ENCODE measurements at places on chromosomes 3 and 15. TPM values are rescaled to one million over a fixed set of nuclear protein-coding genes. Genes with fewer than 3 reads are reported as not detected.

ZNF620 gene
- 5.4 TPM for total RNA-seq

OR5AC2 gene
- total RNA-seq: not detected

ZNF774 gene
- 8.9 TPM for total RNA-seq

AP3S2 gene
- 52.8 TPM for total RNA-seq

RBM6 gene
- total RNA-seq: 130 TPM

CD96 gene
- total RNA-seq: 45.9 TPM

NUP210 gene
- total RNA-seq: 19.9 TPM

ERC2 gene
- 1.1 TPM for total RNA-seq

RBPMS2 gene
- 16.9 TPM for total RNA-seq

- DNase-seq: no peak
Measured at GRCh38 chr3:50274371-50275104, 4.3 kb upstream of the LSMEM2 start.

GRCh38 chr3:20696388-20697150 is 510.6 kb upstream of the SGO1 start:
- no peak for DNase-seq

DNA sequence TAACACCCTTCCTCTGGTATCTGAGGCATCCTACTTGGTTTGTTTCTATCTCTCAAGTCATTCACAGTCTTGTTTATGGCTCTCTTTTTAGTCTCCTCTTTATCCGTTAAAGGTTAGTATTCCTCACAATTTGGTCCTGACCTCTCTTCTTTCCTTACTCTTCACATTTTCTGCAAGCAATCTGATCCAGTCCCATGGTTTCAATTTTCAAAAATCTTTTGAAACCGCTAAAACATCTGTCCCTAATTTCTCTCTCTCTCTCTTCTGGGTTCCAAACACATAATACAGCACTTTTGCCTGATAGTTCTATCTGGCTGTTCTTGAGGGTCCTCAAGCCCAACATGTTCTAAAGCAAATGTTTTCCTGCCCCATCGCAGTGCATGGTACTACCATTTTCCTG is 149.0 kb downstream of the SERPINI1 start:
- DNase-seq: no peak

- DNase-seq: no peak
Measured at GRCh38 chr15:100191161-100191560, 150.6 kb downstream of the ADAMTS17 start.

- DNase-seq: no peak
Measured at GRCh38 chr3:37693511-37694283, 168.0 kb upstream of the CTDSPL start.

DNA sequence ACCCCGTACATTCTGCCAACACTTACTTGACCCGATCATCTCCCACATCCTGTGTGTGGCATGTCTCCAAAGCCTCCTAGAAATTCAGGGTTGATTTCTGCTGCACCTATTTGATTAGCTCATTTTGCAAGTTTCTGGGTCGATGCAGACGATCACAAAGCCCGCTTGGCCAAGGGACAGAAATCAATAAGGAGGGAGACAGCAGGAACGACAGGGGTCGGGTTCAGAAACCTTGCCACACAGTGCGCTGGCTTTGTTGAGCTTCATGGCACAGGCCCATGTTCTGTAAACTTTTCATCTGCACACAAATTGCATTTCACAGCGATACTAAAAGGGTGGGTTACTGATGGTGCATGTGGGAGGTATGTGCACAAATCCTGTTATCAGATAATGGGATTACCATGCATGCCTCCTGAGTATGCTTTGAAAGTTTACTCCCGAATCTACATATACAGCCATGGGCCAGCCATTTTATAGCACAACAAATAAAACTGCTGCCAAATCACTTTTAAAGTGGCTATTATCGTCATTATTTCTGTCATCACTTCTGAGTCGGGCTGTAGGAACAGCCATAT is 95.9 kb upstream of the ATP11B start:
- no peak for DNase-seq

- DNase-seq: no peak
Measured at GRCh38 chr15:44094781-44095180, 100.3 kb downstream of the FRMD5 start.

GRCh38 chr3:177837951-177838655 is 640.8 kb upstream of the TBL1XR1 start:
- DNase-seq: no peak

- no peak for DNase-seq
Measured at GRCh38 chr15:38670128-38671005, 105.8 kb upstream of the RASGRP1 start.

DNA sequence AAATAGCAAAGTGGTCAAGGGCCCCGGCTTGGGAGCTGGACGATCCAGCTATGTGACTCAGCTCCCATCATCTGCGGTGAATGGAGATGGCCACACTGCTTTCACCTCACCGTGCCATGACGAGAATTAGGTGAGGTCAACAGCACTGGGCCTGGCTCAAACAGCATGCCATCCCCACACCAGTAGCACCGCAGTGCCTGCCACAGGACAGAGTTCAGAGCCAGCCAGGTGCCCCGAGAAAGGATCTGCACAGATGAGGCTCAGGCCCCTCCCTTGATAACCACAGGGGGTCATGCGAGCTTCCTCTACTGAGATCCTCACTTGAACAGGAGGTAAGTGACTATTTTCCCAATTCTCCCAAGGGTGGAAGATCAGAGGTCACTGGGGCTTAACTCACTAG is 29.4 kb downstream of the ZXDC start:
- no peak for DNase-seq

GRCh38 chr3:195270079-195270816 is 711 bp downstream of the XXYLT1 start:
- no peak for DNase-seq

DNA sequence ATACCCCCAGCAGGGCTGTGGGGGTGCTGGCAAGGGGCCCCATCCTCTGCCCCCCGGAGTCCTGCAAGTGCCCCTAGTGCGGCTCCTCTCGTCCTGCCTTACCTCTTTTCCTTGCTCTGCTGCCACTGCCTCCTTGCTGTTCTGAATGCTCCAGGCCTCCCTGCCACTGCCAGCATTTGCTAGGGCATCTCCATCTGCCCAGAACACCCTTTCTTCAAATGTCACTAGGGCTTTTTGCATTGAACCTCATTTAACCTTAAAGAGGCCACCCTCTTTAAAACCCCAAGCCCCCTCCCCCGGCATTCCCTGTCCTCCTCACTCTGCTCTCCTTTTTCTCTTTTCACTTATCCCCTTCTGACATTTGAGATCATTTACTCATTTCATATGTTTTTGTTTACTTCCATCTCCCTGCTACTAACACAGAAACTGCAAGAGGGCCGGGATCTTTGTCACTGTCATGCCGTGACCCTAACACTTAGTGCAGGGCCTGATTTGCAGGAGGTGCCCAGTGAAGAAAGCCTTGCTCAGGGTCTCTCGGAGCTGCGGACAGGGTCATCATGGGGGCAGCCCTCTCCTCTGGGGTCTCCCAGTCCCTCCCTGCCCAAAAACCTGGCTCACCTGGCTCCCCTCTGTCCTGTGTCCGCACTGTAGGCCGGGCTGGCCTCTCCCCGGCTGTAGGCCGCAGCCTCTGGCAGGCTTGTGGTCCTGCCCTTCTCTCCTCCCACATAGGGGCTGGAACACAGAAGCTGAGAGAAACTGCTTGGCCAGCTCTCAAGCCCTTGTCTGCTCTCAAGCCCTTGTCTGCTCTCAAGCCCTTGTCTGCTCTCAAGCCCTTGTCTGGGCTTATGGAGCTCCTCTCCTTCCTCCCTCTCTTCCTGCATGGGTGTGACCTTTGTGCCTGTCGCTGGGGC is at the start of gene ACOX2:
TSS of gene ACOX2 (minus strand) at position 690 of the 911 bp plus-strand sequence. CDS start 2,084 bp downstream, outside the sequence.
- peak; percentile 67 for DNase-seq

DNA sequence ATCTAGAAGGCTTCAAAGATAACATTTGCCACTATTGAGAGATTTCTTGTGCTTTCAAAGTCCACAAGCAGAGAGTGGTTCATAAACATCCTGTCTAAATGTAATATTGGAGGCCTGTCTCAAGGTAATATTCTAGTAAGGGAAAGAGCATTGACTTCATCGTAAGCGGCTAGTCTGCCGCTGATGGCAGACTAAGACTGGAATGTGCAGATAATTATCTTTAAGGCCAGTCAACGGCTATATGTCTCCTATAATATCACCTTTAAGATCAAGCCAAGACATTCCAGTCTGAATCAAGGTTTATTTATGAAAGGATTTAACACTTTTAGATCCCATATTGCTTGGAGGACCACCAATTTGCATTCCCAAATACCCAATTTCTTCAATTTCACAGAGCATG is 424.2 kb upstream of the WNT5A start:
- DNase-seq: no peak

GRCh38 chr15:74427607-74428441 is 5.9 kb downstream of the SEMA7A start:
- no peak for DNase-seq

DNA sequence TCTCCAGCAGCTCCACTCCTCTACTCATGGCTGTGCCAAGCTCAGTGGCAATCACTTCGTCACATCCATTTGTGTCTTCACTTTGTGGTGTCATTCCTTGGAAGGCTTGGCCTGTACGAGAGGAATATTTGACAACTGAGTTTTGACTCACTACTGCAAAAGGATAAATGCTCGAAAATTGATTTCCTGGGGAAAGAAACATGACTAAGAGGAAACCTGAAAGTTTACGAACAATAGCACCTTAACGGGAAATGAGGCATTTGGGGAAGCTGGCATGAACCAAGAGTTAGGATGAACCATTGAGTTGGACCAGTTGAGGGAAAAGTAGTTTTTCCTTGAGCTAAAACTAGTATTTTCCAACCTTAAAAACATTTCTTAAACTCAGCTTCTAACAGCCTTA is 74.2 kb upstream of the ABHD17C start:
- no peak for DNase-seq

DNA sequence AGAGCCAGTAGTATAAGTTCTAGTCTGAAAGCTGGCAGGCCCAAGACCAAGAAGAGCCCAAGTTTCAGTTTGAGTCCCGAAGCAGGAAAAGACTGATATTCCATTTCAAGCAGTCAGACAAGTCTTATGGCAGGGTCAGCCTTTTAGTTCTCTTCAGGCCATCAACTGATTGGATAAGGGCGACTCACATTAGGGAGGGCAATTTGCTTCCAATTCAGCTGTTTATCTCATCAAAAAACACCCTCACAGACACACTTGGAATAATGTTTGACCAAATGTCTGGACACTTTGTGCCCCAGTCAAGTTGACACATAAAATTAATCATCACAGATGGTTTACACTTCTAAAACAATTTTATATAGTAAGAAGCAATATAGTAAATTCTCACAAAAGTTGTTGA is 69.7 kb downstream of the UBE2E2 start:
- no peak for DNase-seq

DNA sequence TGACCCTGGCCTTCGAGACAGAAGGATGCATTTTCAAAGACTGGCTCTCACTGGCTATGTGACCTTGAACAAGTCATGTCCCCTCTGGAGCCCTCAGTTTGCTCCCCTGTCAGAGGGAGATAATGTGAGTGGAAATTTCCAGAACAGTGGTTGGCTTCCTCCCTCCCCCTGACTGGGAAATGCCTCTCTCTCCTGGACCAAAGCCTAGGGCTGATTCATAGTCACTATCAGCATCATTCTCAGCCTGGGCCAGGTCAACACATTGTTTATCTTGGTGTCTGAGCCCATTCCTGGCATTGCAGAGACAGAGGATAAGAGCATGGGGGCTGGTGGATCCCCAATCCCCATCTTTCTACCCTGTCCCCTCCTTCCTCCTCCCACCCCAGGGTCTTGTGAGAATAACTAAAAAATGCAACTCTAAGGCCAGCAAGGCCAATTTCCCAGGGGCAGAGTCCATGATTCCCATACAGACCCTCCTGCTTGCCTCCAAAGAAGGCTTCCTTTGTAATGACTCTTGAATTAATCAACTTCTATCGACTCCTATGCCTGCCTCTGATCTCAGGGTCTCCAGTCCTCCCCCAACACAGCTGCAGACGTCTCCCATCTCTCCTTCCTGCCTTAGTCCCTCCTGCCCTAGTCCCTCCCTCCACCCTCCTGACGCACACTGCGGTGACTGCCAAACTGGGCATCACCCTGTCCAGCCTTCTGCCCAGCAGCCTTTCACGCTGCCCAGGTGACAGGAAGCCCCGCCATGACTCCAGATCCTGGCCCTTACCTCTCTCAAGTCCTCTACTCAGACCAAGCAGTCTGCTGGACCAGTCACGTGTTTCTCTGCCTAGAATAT is 35.4 kb upstream of the CORO2B start:
- DNase-seq: peak; percentile 78

All from ureter (tissue), 1 donor.